ENCODE measurements at places on chromosomes 3 and 15.

DNA sequence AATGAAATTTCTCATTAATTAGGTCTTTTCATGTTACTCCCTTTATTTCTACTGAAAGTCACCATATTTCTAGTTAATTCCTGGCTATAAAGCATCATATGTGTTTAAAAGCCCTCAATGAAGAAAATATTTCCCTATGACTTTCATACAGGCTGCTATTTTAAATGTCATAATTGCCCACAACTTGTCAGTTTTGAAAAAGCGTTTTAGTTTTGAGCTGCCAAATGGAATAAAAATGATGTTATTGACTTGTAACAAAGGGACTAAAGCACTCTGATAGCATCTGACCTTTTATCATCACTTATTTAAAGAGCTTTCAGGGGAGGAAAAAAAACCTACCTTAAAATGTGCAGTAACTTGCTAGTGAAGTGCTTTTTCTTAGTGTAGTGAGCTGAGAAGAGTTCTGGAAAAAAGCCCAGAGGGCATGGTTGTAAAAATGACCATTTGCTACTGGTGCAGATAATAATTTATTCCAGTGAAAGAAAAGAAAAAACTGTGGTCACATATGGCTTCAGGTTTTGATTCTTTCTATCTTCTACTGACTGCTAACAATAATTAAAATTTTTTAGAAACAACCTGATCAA, 877.2 kb downstream of the CADM2 start:
- DNase-seq = no peak

- no peak for DNase-seq
Measured at GRCh38 chr3:127486321-127486944, 104.1 kb downstream of the TPRA1 start.

- no peak for DNase-seq
Measured at GRCh38 chr3:94896994-94897393, 834.1 kb downstream of the NSUN3 start.

DNA sequence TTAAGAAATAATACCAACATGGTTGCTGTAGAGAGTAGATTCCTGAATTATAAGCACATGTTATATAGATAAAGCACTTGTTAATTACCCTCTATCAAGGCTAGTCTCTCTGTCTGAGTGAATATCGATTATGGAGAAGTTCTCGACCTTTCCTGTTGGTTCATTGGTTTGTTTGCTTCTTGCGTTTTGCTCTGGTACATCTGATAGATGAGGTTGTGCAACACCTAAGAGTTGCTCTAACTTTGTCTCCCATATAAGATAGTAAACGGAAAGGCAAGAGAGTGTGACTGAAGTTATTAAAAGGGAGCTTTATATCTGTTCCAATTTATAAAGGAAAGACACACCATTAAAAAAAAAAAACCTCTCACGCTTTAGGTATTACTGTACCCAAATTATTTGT, 69.0 kb downstream of the PYDC2 start:
- no peak for DNase-seq

DNA sequence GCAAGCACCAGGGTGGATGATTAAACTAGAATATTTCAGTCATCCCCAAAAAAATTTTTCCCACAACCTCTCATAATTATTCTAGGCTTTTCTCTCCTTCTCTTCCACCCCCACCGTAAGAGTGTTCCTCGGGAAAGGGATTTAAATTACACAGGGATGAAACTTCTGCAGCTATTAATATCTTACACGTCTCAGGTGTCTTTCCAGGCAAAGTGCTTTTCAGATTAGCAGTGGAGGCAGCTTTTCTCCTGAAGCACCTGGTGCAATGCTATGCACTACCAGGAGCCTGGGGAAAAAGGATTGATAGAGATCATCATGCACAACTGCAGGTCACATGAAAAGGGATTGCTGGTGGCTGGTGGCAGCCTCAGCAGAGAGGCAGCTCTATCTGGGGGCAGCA, 250.4 kb downstream of the NTRK3 start:
- DNase-seq = no peak

GRCh38 chr3:57923752-57924151, 84.5 kb upstream of the FLNB start:
- DNase-seq = no peak

DNA sequence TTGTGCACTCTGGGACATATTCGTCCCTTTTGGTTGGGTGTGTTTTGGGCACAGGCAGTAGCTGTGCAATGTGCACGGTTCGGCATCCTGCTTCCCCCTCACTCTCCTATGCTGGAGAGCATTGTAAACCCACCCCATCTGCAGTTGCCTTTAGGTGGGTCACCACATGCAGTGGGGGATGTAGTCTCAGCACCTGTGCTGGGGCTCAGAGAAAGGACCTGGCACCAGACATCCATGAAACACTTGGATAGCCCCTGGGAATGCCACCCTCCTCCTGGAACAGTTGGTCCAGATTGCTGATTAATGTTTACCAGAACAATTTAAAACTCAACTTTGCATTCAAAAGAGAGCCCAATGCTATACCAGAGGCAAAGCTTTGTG, 123.9 kb upstream of the MEF2A start:
- no peak for DNase-seq

DNA sequence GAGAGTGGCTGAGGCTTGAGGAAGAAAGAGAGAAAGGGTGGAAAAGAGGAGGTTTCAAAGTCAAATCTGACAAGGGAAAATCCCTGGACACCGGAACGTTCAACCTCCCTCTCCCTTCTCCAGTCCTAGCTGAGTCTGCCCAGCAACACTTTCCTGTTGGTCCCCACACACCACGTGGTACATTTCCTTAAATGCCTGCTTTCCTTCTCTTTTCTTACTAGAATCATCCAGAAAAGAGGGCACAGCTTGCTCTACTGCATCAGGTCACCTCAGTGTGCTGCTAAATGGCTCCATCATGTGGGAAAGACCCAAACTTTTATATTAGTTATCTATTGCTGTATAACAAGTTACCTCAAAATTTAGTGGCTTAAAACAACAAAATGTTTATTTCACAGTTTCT, 181.2 kb downstream of the NECTIN3 start:
- DNase-seq = peak; percentile 66

GRCh38 chr15:67587331-67587730, 44.8 kb downstream of the MAP2K5 start:
- no peak for DNase-seq

DNA sequence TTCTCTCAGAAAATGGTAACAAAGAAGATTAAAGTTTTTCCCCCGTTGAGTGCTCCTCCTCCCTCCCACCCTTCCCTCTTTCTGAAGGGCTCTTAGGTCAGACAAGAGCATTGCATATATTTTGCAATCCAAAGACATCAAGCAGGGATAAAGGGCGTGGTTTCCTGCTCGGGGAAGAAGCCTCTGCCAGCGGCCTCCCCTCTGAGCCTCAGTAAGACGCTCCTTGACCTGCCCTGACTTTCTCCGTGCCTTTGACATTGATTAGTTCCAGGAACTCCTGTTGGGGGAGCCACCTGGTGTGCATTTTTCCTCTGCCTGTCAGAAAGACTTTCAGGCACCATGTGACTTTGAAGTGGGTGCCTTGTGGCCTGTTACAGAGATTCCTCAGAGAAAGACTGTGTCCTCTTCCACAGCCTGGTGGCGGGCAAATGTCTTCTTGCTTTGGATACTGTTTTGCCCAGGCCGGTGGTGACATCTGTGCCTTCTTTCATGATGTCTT, 87.2 kb upstream of the TBL1XR1 start:
- DNase-seq = peak; percentile 71

GRCh38 chr3:69299344-69299743, 86.5 kb downstream of the FRMD4B start:
- DNase-seq = no peak

DNA sequence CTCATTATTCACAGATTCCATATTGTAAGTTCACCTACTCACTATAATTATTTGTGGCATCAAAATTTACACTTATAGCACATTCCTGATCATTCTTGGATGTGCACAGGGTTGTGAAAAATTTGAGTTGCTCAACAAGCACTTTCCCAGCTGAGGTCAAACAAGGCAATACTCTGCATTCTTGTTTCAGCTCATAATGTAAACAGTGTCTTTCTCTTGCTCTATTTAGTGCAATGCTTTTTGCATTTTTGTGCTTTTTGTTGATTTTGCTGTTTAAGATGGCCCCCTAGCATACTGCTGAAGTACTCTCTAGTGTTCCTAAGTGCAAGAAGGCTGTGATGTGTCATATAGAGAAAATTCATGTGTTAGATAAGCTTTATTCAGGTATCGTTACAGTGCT, 66.7 kb upstream of the TNIK start:
- DNase-seq = peak; percentile 62

GRCh38 chr3:179591313-179591712, 13.1 kb downstream of the MRPL47 start:
- DNase-seq = no peak

GRCh38 chr15:22811640-22812039, 25.2 kb downstream of the NIPA1 start:
- DNase-seq = no peak

DNA sequence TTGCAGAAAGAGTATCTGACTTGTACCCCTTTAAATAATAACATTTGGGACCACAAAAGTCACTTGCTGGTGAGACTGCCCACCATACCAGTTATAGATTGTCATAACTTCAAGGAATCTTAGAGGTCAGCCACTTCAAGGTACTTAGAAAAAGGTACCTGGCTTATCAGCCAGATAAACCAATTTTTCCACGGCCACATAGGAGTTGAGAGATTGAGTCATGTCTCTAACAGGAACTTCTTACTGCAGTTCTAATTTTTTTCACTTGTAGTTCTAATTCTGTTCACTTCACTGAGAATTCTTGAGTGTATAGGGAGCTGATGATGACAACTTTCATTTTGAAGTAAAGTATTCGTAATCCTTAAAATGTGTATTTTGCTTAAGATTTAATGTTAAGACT, 317.1 kb upstream of the CBLB start:
- no peak for DNase-seq

DNA sequence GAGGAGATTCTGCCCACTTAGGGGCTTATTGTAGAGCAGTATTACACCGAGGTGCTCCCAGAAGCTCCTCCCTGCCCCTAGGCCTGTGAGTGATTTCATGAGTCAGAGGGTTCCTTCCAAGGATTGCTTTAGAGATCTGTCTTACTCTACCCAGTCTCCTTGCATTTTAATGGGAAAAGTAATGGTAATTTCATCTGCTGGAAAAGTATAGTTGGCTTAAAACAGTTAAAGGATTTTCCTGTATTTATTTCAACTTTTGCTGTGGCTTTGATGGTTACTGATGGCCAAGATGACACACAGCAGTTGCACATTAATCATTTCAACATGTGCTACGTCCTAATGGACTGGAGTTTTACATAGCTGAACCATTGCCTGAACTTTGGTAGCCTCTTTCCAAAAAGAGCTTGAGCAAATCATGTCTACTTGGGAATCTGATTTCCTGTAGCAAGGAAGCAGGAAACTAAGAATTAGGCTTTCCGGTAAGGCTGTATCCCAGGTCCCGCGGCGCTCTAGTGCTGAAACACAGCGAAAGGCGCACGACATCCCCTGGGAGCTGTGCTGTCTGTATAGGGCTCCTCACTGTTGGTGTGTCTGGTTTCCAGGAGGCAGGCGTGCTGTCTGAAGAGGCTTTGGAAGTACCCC, 9.2 kb upstream of the PGPEP1L start:
- DNase-seq = peak; percentile 81

DNA sequence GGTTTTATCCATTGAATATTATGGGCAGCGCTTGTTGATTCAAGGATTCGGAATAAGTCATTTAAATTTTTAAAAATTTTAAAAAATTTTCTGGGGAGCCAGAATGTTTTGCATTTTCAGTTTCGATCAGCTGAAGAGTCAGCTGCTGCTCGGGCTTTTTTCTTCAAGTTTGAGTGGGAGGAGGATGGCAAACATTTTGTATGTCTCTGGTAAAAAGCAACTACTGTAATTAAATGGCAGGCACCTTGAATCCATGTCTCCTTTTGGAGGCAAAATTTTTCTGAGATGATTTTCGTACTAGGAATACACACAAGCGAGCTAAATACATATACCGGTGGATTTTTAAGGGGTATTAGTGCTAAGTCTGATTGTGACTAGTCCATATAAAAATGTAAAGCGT, 612 bp downstream of the C3orf38 start:
- DNase-seq = peak; percentile 17

GRCh38 chr3:25820816-25821486, 31.1 kb downstream of the OXSM start:
- DNase-seq = no peak

DNA sequence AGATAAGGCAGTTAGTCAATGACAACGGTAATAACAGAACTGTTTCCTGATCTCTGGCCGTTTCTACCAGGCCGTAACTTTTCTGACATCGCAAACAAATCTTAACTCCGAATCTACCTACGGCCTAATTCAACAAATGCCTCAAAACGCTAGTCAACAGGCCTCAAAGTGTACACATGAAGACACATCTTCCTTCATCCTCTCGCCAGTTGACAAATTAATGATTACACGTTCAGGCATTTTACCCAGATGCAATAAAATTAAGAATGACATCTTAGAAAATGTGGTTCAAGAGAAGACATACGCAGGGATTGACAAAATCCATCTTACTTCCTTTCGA, 1.5 kb downstream of the SFMBT1 start:
- DNase-seq = no peak

- peak; percentile 26 for DNase-seq
Measured at GRCh38 chr3:157589211-157589610, 86.0 kb upstream of the VEPH1 start.

DNA sequence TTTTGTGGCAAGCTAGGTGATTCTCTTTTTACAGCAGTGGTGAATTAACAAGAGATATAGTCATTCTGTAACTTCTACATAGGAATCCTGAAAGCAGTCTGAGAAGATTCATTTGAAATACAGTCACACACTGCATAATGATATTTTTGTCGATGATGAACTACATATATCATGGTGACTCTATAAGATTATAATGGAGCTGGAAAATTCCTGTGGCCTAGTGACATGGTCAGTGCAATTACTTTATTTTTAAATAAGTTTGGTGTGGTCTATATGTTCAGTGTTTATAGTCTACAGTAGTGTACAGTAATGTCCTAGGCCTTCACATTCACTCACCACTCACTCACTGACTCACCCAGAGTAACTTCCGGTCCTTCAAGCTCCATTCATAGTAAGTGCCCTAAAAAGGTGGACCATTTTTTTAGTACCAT, 511.4 kb upstream of the MCTP2 start:
- DNase-seq = peak; percentile 28

DNA sequence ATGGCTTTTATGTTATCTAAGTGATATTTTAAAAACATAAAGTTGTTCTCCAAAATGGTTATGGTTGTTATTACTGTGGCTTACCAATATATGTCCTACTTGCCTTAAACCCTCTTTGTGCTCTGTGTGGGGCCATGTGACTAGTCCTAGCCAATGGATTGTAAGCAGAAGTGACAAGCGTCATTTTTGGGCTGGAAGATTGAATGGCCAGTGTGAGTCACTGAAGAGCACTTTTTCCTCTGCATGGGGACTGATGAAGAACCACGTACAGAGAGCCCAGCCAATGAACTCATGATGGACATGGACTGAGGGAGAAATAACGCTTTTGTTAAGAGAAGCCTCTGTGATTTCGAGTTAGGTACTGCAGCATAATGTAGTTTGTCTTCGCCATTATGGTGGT, 332.7 kb downstream of the EDEM1 start:
- no peak for DNase-seq

DNA sequence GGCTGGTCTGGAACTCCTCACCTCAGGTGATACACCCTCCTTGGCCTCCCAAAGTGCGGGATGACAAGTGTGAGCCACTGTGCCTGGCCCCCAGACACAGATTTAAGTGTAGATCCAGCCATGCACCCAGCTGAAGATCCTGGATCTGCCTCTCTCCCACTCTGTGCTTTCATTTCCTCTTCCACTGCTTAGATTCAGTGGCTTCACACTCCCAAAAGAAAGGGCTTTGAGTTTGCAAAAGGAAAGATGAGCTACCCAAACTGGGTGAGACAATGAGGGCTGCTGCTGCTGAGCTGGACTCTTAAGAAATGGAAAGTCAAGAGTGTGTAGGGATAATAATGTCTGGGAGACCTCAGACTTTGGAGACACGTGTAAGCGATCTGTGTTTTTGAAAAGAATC, 45.5 kb downstream of the ISG20 start:
- DNase-seq = no peak

All from fibroblast of mammary gland (primary cell).